ENCODE measurements at places on chromosomes 4 and X.

DNA sequence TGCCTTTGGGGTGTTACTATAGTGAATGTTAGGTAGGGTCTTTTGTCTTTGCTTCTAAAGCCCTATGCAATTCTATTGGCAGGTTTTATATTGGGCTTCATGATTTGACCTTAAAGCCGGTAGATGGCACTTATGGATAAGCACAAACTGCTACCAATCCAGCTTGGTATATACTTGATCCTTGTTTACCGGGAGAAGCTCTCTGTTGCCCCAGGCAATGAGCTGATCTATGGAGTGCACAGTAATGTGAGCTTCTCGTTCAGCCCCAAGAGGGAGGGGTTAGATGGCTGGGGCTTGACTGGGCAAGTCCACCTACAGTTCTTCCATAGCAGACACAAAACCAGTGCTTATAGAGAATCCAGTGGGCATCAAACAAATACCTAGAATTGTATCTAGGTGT is 287.2 kb upstream of the CT83 start:
- DNase-seq: no peak

- DNase-seq: no peak
Observed at GRCh38 chr4:137881641-137882040, 349.3 kb upstream of the PCDH18 start.

DNA sequence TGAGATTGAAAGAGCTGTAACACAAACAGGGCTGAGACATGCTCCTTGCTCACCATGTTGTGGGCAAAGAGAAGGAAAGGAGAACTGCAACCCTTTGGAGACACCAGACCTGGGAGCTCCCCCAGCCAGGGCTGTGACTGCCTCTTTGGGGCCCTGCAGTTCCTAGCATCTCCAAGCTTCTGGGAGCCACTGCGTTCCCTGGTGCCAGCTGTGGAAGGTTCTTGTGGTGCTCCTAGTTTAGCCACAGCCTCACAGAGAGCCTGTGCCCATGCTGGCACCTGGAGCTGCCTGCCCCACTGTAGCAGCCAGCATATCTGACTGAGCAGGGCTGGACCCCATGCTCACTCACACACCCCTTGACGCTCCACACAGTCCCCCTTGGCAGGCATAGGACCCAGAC is 141.7 kb downstream of the PDHA2 start:
- DNase-seq: no peak

- DNase-seq: no peak
Observed at GRCh38 chr4:124904723-124905388, 192.3 kb upstream of the ANKRD50 start.

DNA sequence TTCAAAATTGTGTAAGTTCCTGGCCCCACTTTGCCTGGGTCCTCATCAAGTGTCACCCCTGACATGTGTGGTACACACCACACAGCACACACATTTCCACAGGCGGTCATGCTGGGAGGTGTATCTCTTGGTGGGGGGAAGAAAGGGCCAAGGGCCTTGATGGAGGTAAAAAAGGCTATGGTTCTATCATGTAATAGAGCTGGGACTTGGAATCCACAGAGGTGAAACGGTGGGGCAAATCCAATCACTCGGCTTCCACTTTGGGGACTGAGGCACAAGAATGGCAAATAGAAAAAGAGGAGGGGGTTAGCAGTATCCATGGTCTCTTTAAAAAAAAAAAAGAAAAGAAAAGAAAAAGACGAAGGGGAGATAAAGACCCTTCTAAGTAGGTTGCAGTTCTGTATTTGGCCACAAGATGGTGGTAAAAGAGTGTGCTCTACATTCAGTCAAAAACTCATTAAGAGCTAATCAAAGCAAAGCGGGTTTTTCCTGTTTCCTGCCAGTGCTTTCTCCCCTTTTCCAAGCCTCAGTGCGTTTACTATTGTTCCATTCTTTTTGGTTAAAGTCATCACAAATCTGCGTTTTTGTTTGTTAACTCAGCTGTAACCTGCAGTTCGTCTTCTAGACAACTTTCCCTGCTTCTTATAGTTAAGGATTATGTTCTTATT is 37.0 kb upstream of the ATP6AP2 start:
- peak; percentile 36 for DNase-seq

- DNase-seq: peak; percentile 47
Observed at GRCh38 chr4:7045961-7046921, 3.1 kb downstream of the TADA2B start.

DNA sequence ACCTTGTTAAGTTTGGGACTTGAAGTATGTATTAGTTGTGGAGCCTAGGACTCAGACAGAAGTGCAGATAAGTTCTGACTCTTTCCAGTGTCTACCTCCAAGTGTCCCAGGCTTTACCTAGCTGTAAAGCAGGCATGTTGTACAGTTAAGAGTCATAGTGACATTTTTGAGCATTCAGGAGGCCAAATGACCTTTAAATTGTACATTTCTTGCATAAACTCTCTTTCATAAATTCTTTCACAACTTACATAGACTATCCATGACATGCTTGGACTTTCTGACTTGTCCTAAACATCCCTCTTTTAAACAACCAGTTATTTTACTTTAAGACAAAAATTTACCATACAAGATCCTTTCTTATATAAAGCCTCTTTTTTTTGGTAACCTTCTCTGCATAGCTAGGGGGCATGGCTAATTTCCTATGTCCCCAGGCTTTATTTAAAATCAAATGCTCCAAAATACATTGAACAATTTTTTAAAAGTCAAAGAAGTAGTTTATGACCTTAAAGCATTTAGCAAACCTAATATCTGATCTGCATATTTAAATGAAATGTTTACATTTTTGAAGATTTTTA is 40.1 kb upstream of the UGT8 start:
- DNase-seq: no peak

- DNase-seq: no peak
Observed at GRCh38 chrX:38973322-38973721, 172.1 kb downstream of the MID1IP1 start.

DNA sequence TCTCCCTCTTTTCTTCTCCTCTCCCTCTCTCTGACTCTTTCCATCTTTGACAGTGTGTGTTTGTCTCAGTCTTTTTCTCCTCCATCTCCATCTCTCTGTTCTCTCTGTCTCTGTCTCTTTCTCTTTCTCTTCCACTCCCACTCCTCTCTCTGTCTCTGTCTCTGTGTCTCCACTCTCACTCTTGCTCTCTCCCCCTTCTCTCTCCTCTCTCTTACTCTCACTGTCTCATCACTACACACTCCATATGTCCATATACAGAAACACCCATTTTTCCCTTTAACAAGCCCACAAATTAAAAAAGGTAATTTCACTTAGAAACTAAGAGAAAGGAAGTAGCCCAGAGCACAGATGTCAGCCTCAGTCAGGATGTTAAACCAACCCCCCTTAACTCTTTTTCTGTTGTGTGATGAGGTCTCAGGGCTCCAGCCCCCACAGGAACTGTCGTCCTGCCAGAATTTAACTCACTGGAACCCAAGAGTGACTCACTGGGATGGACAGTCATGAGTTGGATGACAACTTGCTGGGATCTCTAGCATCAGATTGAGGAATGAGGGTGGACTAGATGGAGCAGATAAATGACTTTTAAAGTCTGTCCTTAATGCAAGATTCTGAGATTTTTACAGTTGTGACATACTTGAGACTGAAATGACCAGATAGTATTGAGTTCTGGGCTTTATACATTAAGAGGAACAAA is 27.5 kb downstream of the OTUD6A start:
- DNase-seq: no peak

GRCh38 chr4:75495476-75495875 is 18.7 kb downstream of the RCHY1 start:
- no peak for DNase-seq

- no peak for DNase-seq
Observed at GRCh38 chr4:29734343-29735213, 985.6 kb upstream of the PCDH7 start.

- peak; percentile 27 for DNase-seq
Observed at GRCh38 chrX:103248553-103248952, 6.4 kb downstream of the TCEAL8 start.

GRCh38 chr4:113524096-113524495 is 237.4 kb downstream of the CAMK2D start:
- peak; percentile 17 for DNase-seq

DNA sequence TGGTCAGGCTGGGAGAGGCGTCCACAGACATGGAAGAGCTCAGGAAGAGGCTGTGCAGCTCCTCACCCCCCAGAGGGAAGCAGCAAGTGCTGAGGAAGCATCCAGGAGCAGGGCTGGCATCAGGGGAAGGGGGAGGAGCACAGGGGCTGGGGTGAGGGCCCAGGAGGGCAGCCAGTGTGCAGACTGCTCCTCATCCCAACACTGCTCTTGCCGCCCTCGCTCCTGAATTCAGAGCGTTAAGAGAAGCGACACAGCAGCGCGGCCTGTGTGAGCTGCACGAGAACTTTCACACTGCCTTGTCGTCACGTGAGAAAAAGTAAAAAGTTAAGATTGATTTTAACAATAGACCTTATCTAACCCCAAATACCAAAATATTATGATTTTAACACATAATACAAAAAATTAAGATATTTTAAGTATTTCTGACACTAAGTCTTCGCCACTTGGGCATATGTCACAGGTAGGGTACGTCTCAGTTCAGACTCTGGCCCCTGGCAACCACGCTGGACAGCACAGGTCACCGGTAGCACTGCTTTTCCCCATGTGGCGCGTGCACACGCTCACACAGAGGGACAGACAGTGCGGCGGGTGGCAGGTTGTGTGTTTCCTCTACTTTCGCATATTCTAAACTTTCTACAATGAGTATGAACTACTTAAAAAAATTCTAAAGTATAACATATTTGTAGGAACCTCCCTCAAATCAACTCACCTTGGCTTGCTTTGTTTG is 19.7 kb downstream of the NOP14 start:
- no peak for DNase-seq

GRCh38 chr4:16516796-16517439 is 290.6 kb upstream of the TAPT1 start:
- no peak for DNase-seq

DNA sequence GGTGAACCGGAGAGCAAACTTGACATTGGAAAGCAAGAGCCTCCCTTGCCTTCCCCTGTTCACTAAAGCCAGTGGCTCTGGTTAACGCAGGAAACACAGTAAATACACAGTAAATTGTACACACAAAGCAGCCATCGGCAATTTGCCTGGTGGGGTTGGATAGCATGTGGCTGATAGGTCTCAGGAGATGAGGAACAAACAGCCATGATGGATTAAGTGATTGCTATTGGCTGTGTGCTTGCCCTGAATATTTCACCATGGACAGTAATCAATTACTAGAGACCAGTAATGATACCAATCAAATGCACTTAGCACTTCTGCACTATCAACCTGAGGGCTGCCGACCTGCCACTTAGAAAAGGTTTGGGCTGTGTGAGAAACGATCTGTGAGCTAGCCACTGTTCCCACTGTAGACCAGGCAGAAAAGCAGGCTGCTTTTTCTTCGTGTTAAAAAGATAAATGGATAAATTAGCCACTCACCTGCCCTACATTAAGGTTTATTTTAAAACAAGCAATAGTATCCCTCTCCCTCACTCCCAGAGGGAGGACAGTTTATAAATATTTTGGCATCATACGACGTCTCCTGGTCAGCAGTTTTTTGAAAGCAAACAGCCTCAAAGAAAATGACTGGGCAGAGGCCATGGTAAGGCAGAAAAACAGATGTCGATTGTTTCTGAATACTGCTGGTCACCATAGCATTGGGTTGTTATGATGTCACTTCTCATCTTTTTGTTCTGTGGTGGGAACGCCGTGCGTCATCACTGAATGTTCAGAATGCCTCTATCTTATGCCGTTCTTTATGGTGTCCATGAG is 167.1 kb downstream of the MAML3 start:
- DNase-seq: no peak

GRCh38 chrX:123454712-123455431 is 270.8 kb downstream of the GRIA3 start:
- no peak for DNase-seq

GRCh38 chr4:33561259-33561658 is 2683.1 kb downstream of the ARAP2 start:
- DNase-seq: no peak

DNA sequence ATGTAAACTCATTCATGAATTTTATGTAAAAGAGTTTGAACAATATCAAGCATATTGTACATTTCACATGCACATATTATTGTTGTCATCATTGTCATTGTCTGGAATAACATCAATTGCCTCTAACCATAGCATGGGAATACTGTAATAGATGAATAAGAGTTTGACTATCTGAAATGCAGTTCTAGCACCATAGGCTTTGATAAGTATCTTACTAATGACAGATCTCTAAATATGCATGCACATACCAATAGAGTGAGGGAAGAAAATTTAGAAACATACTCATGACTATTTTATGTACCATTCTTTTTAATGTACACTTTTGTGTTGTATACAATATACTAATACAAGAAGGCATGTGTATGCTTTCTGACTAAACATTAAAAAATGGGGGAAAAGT is 161.6 kb upstream of the SPRY1 start:
- DNase-seq: no peak

- DNase-seq: no peak
Observed at GRCh38 chr4:127993151-127993550, 27.9 kb downstream of the ABHD18 start.

DNA sequence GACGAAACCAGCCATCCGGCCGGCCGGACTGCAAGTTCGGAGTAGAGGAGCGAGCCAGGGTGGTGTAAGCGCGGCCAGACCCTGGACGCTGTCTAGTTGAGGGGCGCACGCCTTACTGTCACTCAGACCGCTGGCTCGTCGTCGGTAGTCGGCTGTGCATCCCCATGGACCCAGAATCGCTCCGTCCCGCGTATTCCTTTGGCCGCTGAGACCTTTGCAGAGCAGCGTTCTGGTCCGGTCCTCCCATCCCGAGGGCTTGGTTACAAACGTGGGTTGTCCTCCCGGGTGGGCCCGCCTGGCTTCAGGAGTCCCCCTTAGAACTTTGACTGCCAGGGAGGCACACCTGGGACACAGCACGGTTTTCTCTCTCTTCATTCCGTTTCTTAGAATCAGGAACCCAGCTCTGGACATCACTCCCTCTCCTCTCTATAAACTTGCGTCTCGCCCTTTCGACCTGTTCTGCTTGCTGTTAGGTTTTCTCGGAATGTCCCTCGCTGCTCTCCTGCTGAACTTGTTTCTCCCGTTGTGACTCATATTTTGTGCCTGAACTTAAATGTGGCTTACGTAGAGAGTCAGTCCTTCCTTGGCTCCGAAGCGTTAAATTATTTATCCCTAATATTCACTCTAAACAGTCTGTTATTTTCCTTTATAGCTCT is 672 bp downstream of the PGM2 start:
- peak; percentile 46 for DNase-seq

DNA sequence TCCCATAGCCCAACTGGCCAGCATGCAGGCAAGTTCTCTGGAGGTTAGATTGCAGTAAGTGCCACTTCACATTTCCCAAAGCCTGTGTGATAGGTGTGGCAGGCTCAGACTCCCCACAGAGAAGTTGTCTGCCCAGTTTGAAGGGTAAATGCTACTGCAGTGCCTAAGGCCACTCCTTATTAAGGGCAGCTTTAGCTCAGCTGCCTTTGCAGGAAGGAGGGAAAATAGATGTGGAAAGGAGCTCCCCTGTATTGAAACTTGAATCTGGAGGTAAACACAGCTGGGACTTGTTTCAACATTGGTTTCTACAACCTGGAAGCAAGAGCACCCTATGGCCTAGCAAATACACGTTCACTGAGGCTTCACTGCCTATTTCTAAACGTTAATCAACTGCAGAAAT is 22.4 kb downstream of the NEXMIF start:
- no peak for DNase-seq

Data from GM13977 (cell line).